ENCODE measurements at places on chromosomes 4 and X. TPM values are rescaled to one million over a fixed set of nuclear protein-coding genes. Genes with fewer than 3 reads are reported as not detected.

DNA sequence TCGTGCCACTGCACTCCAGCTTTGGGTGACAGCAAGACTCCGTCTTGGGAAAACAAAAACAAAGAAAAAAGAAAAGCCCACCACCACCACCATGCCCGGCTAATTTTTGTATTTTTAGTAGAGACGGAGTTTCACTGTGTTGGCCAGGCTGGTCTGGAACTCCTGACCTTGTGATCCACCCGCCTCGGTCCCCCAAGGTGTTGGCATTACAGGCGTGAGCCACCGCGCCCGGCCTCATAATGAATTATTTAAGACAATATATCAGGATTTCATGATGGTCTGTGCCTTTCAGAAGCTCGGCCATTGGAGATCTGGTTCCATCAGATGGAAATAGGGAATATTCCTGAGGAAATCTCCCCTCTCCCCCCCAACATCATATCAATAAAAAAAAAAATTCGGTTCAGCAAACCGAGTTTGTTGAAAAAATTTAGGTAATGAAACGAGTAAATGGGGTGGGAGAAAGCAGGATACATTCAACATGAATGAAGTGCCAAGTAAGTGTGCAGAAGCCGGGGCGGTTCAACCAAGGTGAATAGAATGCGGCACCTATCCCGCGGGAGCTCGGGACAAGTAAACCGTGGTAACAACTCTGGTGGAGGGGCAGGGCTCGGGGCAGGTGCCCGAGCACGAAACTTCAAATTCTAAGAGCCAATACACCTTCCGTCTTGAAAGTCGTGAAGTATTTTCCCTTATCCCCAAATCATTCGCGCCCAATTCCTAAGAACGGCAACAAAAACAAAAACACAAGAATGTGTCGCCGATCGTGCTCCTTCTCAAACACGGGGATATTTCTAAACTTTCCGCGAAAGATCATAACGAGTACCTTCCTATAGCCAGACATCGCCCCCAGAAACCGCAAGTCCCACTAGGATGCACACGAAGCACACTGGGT is 773 bp upstream of the TXLNG start:
- DNase-seq: peak; percentile 60

- DNase-seq: no peak
Measured at GRCh38 chr4:123613586-123614344, 217.2 kb downstream of the SPRY1 start.

DNA sequence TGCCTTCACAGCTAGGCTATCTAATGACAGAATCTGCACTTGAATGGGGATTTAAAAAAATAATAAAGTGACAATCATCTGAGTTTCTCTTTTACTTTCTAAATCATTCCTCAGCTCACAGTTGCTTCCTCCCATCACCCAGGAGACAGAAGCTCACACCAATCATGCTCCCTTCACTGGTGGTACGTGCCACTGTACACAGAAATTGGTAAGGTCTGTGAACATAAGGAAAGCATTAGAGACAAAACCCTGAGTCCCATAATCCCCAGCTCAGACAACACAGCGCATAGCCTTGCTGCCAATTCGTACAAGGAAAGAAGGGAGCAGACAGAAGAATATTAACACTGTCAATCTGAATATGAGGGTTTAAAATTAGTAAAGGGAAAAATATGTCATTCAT is 133.1 kb downstream of the IDS start:
- no peak for DNase-seq

GRCh38 chr4:84493092-84493850 is 5.8 kb downstream of the NKX6-1 start:
- DNase-seq: peak; percentile 61

DNA sequence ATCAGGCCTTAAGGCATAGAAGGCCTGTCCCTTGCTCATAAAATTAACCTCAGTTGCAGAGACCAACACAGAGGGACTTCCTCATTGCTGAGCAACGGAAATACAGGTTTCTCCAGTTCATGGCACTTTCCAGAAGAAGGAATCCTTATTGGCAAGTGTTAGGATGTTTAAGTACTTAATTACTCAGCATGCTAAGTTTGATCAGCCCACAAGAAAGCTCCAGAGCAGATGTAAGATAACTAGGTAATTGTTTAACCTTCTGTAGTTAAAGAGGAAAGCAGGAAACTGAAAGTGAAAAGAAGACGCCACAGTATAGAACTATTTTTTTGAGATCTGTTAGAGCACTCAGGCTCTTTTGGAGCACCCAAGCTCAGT is 33.5 kb downstream of the SMS start:
- DNase-seq: no peak

DNA sequence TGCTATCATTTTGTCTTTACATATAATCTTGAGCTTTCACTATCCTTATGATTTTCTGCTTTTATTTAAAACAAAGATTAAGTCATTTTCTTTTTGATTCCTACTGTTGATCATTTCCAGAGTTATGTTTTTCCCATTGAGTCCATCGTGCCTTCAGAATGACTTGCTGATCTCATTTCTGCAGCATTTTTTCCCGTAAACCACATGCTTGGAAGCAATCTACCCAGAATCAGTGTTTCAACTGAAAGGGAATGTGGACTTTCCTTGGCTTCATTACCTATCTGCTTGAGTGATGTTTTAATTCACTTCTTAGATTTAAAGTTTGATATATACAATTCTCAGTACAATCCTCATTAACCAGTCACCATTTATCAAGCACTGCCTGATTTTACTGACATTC is 192.4 kb upstream of the FSTL5 start:
- no peak for DNase-seq

GRCh38 chr4:92566269-92566668 is 262.5 kb downstream of the GRID2 start:
- no peak for DNase-seq

DNA sequence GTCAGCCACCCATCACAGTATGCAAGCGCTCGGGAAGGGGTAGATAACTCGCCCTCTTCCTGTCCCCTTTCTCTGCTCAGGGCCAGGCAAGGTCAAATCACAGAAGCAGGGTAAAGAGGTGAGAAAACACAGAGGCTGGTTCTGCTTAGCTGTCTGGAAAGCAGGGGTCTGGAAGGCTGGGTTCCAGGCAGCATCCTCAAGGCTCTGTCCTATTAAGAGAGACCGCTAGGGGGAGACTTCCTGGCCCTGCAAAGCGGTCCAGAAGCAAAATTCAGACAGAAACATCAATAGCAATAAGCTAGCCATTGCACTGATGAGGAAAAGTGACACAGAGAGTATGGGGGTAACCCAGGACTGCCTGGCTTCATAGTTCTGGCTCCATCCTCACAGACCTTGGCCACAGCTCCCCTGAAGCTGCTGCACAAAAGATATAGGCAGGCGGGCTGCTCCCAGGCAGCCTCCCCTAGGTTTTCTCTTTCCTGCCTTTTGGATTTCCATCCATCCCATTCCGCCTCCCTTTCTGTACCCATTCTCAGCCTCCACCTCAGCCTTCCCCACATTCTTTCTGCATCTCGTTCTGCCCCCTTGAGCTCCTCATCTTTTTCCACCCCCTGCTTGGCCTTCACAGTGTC is 308.5 kb downstream of the EVC2 start:
- DNase-seq: no peak

DNA sequence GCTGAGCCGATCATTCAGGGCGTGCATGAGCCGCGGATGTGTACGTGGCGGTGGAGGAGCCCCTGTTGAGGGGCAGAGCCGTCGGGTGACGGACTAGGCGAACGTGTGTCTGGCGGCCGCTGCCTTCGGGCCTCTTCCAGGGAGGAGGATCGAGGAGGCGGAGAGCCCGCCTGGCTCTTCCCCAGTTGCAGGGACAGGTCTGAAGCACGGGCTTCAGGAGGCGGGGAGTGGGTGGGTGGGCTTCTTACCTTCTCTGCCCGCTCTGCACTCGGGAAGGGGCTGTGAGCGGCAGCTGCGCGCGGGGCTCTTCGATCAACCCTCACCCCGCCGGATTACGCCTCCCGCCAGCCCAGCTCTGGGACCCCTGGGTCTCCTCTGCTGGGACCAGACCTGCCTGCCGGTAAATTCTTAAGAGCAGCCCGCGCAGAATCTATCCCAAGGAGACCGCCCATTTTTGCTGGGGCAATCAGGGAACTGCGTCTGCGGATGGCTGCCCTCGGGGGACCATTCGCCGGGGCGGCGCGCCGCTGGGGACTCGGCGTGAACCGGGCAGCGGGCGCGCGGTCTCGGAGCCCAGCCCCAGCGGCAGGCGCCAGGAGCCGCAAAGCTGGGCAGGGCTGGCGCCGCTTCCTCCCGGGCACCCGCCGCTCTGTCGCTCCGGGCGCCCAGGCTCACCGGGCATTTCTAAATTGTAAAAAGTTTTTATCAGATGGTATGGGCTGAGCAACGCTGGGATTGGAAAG is 4.9 kb downstream of the PLAC8 start:
- peak; percentile 75 for DNase-seq

GRCh38 chr4:108926061-108926460 is 163.2 kb upstream of the ETNPPL start:
- no peak for DNase-seq

- DNase-seq: no peak
Measured at GRCh38 chrX:139192386-139192961, 338.1 kb upstream of the F9 start.

DNA sequence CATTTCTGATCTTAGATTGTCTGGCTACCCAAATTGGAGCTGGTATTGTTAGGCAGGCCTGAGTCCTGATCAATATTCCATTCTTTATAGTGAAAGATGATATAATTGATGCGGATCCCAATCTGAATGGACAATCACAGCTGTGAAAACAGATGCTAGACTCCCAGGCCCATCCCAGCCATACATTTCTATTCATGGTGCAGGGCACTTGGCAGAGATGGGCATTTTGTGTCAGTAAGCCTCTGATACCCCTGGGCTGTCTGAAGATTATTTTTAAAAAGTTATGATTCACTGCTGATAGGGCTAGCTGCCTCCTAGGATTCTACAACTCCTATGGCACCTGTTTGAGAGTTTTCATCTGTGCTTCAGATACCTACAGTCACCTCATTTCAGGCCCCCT is 61.2 kb upstream of the TSPAN7 start:
- no peak for DNase-seq

DNA sequence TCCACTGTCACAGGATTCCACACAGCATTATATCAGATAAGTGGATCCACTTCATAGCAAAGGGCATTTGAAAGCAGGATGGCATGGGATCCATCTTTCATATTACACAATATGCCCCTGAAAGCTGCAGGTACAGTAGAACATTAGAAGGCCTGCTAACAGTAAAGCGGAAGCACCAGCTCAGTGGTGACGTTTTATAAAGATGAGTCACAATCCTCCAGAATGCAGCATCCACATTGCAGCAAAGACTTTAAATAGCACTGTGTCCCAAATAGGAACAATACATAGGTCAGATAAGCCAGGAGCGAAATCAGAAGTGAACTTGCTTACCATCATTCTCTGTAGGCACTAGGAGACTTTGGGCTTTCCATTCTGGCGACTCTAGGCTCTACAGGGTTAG is 609.5 kb upstream of the FAT1 start:
- DNase-seq: no peak

- no peak for DNase-seq
Measured at GRCh38 chr4:139153411-139154133, 23.4 kb downstream of the ELF2 start.

GRCh38 chr4:182344968-182345367 is 101.8 kb downstream of the TENM3 start:
- no peak for DNase-seq

SOD3 gene
- 70.3 TPM for total RNA-seq

ZFYVE28 gene
- 5.1 TPM for total RNA-seq

APLN gene
- 7.2 TPM for total RNA-seq

CASP6 gene
- 13.4 TPM for total RNA-seq

PIR gene
- total RNA-seq: 13.4 TPM

Measured in right cardiac atrium (tissue), 5 donors.